ENCODE measurements at places on chromosomes 12 and 14.

DNA sequence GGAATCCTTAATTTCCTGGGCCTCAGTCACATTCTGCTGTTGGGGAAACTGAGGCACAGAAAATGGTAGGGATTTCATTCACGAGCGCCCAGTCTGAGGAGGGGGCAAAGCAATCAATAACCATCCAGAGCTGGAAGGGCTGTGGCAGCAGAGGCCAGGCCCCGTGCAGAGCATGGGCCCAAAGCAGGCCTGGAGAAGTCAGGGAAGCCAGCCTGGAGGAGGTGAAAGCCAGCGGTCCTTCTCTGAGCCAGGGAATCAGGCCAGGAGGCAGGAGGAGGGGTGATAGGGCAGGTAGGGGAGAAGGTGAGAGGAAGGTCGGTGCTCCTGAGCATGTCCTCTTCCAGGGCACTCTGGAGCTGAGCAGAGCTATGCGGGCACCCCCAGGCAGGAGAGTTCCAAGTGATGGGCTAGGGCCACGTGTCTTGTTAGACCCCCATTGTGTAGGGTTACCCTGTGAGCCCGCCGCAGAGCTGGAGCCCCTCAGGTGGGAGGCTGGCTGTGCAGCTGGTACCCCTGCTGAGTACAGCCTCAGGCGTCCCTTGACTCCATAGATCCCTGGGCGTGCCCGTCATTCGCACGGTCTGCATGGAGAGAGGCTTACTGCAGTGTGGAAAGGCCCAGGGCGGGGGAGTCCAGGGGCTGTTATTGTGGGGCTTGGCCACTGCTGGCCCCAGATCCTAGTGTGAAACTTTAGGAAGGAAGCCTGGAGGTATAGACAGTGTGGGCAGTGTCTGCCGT is 4.8 kb downstream of the TNFAIP2 start:
- DNase-seq: no peak

DNA sequence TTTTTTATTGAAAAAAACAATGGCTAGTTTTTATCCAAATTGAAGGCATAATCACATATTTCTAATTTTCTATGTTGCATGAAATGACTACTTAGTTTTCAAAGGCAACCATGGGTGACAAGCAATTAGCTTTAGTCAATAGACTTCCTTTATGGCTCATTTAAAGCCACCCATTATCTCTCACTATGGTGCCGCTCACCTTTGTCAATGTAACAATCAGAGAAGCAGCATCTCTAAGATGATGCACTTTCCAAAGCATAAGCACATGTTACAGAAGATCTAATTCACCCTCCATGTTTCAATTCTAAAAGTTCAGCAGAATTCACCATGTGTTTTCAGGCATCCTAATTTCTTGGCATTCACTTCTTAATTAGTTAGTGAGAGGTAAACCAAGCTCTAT is 166.6 kb upstream of the RPL10L start:
- no peak for DNase-seq

DNA sequence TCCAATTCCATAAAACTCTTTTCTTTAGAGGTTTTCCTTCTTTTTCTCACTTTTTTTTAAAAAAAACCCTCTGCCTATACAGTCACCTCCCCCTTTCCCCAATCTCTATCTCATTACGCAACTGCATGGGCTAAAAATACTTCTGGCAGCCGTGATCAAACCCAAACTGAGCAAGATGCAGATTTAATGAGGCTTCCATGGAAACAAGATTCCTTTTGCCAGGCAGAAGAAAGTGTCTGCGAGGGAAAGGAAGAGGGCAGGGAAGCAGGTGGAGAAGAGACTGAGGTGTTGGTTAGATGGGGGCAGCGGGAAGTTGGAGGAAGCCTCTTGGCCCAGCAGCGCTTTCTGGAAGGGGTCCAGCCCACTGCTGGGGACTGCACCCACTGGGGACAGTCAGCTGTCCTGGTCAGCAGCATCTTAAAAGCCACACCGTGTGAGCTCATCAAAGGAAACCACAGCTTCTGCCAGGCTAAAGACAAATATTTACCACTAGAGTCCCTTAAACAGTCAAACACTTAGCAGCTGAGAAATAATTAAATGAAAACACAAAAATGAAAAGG is 90.4 kb downstream of the SLC8A3 start:
- no peak for DNase-seq

DNA sequence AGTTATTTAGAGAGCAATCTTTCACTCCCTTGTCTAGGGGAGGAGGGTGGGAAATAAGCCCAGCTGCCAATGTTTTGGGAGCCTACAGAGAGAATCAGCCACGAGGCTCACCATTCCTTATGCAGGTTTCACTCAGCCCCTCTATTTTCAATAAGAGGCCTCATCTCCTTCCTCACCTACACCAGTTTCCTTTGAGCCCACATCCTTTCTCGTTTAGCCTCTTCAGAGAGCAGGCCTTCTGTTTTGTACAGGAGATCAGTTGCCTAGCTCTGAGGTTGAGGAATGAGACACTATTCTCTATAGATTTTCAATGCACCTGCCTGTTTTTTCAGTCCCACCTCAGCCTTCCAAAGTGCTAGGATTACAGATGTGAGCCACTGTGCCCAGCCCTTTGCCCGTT is 17.9 kb downstream of the SNAPC1 start:
- DNase-seq: no peak

- peak; percentile 41 for DNase-seq
Observed at GRCh38 chr14:106530423-106531107, 1004.2 kb downstream of the TMEM121 start.

GRCh38 chr14:89037065-89037464 is 212.6 kb downstream of the TTC8 start:
- DNase-seq: no peak

DNA sequence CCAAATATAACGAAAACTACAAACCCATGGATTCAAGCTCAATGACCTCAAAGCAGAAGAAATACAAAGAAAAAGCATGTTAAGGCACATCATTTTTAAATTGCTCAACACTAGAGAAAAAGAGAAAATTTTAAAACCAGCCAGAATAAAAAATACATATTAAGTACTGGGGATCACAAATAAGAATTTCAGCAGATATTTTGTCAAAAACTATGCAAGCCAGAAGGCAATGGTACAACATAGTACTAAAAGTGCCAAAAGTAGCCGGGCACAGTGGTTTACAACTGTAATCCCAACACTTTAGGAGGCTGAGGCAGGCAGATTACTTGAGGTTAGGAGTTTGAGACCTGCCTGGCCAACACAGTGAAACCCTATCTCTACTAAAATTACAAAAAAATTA is 10.2 kb downstream of the SGPP1 start:
- DNase-seq: no peak

Measured in activated CD8-positive, alpha-beta memory T cell treated with anti-CD3 and anti-CD28 coated beads, Interleukin-2, amount 50 U/mL, for 4 hours (primary cell).